Central memory CD4-positive, alpha-beta T cell (primary cell): ENCODE measurements at places on chromosomes 12 and 14.
A peak's percentile ranks its signal among the peaks of the same experiment; 100 is the strongest.

- no peak for DNase-seq
These were observed 139.5 kb upstream of the AEBP2 start for GRCh38 chr12:19299765-19300164.

DNA sequence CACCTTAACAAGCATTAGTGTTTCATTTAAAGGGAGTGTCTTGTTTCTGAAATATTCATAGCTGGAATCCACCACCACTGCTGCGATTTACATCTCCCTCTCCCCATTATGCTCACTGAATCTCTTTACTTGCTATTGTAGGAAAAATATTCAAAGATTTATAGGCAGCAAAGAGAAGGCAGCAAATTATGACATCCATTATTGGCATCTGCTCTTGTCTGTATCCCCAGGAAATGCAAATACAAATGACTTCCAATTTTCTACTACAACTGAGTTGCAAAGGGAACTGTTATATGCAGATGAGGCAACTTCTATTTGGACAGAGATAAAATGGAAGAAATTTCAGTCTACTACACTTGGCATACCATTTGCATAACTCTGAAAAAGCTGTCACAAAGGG is 88.4 kb upstream of the PRKD1 start:
- no peak for DNase-seq

GRCh38 chr14:37665479-37665878 is 70.0 kb downstream of the TTC6 start:
- DNase-seq, result no peak

DNA sequence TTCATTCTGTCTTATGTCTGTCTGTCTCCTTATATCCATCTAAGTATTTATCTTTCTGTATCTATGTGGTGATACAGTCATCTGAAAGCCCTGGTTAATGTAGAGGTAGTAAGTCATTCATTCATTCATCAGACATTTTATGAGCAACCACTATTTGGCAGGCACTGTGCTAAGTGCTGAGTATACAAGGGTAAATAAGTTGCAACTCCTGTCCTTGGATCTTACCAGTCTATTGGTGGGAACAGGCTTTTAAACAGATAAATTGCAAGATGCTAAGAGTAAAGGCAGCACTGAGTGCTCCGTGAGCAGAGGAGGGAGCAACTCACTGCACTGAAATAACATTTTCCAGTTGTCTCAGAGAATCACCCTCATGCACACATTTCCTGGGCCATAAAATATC is 68.6 kb downstream of the TMEM30B start:
- DNase-seq, result no peak

DNA sequence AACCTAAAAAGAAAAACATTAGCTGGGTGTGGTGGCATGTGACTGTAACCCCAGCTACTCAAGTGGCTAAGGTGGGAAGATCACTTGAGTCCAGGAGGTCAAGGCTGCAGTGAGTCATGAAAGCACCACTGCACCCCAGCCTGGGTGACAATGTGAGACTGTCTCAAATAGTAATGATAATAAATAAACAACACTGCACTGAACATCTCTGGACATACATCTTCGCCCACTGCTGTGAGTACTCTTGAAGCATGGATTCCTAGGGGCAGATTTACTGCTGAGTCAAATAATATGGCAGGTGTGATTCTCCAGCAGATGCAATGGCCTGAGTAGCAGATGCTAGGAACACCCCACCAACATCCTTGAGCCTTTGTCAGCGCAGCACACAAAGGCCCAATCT is 23.6 kb downstream of the ABCB9 start:
- DNase-seq, result no peak

- no peak for DNase-seq
These were observed 78.0 kb downstream of the LRRC74A start for GRCh38 chr14:76904100-76904739.

- no peak for DNase-seq
These were observed 10.8 kb downstream of the RIMBP2 start for GRCh38 chr12:130705178-130705822.

DNA sequence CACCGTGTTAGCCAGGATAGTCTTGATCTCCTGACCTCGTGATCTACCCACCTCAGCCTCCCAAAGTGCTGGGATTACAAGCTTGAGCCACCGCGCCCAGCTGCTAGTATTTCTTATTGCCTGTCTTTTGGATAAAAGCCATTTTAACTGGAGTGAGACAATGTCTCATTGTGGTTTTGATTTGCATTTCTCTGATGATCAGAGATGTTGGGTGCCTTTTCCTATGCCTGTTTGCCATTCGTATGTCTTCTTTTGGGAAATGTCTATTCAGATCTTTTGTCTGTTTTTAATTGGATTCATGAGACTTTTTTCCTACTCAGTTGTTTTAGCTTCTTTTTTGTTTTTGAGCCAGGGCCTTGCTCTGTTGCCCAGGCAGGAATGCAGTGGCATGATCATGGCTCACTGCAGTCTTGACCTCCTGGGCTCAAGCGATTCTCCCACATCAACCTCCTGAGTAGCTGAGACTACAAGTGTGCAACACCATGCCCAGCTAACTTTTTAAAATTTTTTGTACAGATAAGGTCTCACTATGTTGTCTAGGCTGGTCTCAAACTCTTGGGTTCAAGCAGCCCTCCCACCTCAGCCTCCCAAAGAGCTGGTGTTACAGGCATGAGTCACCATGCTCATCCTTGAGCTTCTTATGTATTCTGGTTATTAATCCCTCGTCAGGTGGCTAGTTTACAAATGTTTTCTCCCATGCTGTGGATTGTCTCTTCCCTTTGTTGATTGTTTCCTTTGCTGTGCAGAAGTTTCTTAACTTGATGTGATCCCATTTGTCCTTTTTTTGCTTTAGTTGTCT is 65.9 kb downstream of the ACACB start:
- DNase-seq, result no peak

DNA sequence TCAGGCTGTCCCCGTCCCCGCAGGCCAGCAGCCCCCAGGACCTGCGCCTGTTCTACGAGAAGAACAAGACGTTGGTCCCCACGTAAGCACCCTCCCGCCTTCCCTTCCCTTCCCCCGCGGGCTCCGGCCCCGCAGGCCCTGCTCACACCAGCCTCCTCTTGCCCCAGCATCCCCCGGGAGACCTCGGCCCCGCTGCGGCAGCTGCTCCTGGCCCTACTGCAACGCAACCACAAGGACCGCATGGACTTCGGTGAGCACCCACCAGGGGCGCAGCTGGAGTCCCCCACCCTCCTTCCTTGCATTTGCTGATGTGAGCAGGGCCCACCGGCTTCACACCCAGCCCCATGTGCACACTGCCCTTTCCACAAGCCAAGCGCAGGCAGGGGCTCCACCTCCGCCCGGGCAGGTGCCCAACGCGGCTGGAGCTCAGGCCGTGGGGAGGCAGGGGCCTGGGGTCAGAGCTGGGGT is 15.4 kb downstream of the ULK1 start:
- no peak for DNase-seq

DNA sequence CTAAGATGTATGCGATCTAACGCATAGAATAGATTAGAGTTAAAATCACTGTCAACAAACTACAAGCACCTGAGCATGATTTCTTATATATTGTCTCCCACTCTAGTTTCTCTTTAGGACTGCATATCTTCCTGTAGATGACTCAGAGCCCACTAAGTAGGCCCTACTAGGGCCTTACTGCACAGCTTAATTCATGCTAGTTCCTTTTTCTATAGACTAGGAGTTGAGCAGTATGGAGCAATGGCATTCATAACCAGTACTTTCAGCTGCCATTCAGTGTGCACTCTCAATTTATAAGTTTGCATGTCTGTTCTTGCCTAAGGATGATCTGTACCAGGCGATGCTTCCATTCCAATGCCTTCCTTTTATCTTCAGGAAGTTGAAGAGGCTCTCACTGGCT is 103.5 kb downstream of the METTL25 start:
- no peak for DNase-seq

- DNase-seq, result no peak
These were observed 10.8 kb downstream of the ITPK1 start for GRCh38 chr14:93104961-93105360.

- no peak for DNase-seq
These were observed 62.1 kb upstream of the TRIM9 start for GRCh38 chr14:51157012-51157411.

GRCh38 chr14:22180045-22180444 is 409.0 kb downstream of the DAD1 start:
- DNase-seq, result no peak

- DNase-seq, result no peak
These were observed 172.5 kb downstream of the GXYLT1 start for GRCh38 chr12:41972196-41972595.

DNA sequence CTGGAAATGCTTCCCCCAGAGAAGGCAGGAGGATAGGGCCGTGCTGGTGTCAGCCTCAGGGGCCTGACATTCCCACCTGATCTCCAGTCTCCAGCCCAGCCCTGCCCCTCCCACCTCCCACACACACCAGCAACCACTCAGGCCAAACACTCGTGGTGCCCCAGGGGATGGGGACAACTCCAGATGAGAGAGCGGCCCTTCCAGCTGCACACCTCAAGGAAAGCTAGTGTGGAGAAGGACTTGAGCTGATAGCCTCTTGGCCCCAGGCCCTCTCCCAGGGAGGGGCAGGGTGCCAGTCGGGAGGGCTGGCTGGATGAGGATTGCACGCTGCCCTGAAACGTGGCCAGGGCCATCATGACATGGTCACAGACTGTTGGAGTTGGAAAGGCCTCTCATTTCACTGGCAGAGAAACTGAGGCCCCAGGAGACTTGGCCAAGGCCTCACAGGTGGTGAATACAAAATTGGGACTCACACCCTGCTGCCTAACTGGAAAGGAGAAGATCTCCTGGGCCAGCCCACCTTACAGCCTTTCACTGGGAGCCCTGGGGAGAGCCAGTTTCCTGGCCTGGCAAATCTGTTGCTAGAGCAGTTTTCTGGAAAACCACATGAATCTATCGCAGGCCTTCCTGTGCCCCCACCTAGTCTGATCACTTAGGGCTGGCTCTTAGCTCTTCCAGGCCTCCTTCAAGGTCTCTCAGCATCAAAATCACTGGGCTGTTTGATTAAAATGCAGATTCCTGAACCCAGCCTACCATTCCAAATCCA is 52.1 kb downstream of the IRF2BPL start:
- no peak for DNase-seq

DNA sequence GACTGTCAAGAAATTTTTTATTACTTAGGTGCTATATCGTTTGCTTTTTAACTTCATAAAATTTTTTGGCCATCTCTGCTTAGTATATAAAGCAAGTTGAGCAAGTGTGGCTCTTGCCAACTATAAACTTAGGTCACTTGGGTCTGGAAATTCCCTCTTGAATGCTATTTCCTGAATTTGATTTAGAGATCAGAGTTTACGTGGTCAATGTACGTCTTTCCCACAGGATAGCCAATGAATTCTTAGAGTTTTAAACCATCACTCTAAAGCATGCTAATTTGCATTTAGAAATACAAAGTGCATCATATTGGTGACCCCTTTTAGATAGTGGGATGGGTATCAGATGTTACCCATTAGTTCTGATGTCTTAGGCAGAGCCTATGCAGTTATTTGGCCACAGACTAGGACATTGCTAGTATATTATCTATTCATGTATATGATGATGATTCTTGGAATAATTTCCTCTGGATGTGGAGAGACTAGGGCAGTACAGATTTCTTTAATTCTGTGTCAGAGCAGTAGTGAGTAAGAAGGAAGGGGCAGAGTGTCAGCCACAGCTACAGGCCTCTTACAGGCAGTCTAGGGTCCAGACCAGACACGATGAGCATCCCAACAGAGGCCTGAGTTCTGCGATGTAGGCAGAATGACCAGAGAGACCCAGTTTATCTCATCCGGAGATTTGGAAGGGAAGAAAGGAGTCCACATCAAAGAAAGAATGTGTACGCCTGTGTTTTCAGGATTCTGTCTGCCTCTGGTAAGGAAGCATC is 30.3 kb downstream of the SCN8A start:
- DNase-seq, result no peak

- DNase-seq, result no peak
These were observed 28.7 kb upstream of the YAF2 start for GRCh38 chr12:42266579-42267230.

- DNase-seq, result peak; percentile 10
These were observed 17.0 kb downstream of the OR8S1 start for GRCh38 chr12:48542300-48542928.

DNA sequence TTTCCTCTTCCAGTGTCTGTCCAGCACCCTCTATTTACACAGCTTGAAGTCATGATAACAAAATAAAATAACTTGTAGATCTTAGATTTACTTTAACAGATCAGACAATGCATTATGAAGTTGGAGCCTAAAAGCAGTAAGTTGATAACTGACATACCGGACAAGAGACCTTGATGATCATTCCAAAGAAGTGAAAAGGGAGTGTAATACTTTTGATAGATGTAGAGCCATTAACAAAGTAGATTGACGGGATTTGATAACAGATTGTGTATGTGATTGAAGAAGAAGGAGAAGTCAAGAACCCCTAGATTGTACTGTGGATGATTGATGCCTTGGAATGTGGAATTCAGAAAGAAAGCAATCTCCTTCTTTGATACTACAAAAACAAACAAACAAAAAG is 403.8 kb upstream of the MGAT4C start:
- DNase-seq, result no peak

DNA sequence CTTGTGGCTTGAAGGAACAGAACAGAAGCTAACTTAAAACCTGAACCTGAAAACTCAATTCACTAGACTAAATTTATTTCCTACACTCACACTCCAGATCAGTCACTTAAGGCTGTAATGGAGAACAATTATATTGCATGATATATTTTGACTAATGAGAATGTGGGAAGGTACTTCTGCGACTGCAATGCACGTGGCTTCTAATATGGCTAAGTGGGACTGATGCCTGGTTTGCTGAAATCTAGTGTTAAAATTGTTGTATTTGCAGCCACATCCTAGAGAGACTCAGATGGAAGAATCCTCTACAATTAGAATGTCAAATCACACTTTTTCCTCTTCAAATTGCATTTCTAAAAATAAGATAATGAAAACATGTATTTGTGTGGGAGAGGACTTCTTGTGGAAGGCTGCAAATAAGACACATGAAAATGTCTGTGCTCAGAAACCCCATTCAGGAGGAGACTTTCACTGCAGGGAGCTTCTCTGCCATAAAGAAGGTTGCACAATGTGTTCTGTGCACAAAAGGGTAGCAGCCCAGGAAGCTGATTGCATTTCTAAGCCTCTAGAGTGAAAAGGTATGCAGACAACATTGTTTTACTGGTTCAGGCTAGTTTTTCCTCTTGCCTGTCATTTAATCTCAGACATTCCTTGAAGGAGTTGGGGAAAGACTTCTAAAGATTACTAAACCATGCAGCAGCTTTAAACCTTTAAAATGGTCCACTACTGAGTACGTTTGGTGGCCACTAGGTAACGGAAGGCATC is 224.3 kb downstream of the NEDD1 start:
- no peak for DNase-seq

DNA sequence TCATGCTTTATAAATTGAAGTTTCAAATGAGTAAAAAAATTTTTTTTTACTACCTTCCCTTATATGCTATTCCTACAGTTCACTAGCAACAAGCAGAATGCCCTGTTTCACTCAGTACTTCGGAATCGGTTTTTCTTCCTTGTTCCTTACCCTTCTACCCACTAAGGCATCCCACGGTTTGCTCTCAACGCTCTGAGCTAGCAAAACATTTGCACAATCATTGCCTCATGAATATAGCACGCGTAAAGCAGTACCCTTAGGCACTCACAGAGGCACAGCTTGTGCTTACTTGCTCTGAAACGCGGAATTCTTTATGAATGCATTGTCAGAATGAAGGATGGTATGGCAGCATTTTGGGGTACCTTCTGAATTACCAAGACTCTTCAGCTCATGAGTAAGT is 45.0 kb downstream of the PPP1R13B start:
- DNase-seq, result no peak
